ENCODE measurements at places on chromosomes 2 and 18.
A peak's percentile ranks its signal among the peaks of the same experiment; 100 is the strongest.

- DNase-seq, result no peak
These were observed 15.5 kb upstream of the ARL5A start for GRCh38 chr2:151843691-151844061.

GRCh38 chr2:189181706-189182105 lies 2.1 kb upstream of the COL5A2 start:
- DNase-seq, result peak; percentile 45

DNA sequence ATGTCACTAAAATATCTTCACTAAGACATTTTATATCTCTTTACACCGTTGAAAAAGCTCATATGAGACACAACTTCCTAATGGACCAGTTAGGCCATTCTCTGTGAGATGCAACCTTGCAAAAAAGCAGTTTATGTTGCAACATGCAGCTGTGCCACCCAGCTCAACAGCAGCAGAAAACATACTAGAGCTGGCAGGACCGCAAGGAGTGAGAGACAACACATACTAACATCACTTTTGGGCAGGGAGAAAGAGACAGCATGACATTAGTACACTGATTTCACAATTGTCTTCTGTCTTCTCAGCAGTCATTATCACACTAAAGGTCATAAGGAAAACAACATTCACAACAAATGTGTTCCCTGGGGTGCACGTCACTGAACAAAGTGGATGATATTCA lies 122.9 kb downstream of the EPB41L3 start:
- DNase-seq, result no peak

- peak; percentile 35 for DNase-seq
These were observed 266.8 kb downstream of the ALPK2 start for GRCh38 chr18:58362027-58362575.

GRCh38 chr2:208150956-208151355 lies 5.0 kb upstream of the CRYGB start:
- no peak for DNase-seq

DNA sequence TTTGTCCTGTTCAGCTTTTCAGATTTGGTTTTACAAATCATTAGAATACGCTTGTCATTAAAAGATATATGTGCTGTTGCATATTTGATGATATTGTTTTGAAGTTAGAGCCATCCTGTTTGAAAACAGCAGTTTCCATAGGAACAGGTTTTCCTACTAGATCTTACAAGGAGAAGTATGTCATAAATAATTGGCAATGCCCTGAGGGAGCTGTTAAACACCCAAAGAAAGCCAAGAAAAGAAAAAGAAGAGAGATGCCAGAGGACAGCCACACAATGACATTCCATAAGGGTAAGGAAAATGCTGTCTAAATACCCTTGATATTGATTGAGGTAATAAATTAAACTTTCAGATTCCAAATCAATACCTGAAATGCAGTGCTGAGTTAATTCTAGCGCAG lies 392.2 kb upstream of the CRIM1 start:
- DNase-seq, result no peak

- DNase-seq, result peak; percentile 79
These were observed 58.5 kb upstream of the COPS8 start for GRCh38 chr2:237026981-237027711.

- DNase-seq, result no peak
These were observed 127.5 kb upstream of the SLC1A4 start for GRCh38 chr2:64861452-64862397.

DNA sequence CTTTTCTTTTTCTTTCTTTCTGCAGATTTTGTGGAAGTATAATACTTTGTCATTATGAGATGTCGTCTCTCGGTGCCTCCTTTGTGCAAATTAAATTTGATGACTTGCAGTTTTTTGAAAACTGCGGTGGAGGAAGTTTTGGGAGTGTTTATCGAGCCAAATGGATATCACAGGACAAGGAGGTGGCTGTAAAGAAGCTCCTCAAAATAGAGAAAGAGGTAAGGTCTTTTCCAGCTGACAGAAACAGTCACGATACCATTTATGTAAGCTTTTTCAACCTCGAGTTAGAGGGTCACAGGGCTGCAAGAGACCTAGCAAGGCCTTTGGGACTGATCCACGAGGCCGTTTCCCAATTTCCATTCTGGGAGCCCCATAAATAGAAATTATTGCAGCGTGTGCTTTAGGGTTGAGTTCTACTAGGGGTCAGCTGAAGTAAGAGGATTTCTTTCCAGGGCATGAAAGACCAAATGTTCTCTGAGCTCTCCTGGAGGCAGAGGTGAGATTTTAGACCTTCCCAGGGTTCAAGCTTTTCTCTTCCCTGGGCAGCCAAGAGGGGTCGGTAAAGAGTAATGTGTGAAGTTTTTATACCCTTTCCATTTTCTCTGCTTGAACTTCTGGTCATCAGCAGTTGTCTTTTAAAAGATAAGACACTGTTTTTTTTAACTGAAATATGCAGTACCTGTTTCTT lies 15.5 kb downstream of the MAP3K20 start:
- DNase-seq, result no peak

- no peak for DNase-seq
These were observed 955.8 kb upstream of the LRRTM1 start for GRCh38 chr2:81260320-81260719.

DNA sequence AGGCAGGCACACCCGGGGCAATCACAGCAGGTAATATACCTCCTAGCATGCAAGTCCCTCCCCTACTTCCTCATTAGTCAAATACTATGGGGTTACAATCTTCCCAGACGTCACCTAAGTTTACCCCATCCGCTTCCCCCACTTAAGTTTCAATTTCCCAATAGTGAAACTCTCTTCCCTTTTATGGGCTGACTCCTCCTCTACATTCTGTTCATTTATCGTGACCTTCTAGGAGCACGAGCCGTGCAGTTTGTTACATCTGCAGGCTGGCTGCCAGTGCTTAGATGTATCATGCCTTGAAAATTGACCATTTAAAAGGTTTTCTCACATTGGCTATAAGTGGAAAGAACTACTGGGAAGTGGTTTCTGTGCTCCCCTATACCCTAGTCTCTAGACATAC lies 1357.8 kb upstream of the CRIM1 start:
- no peak for DNase-seq

DNA sequence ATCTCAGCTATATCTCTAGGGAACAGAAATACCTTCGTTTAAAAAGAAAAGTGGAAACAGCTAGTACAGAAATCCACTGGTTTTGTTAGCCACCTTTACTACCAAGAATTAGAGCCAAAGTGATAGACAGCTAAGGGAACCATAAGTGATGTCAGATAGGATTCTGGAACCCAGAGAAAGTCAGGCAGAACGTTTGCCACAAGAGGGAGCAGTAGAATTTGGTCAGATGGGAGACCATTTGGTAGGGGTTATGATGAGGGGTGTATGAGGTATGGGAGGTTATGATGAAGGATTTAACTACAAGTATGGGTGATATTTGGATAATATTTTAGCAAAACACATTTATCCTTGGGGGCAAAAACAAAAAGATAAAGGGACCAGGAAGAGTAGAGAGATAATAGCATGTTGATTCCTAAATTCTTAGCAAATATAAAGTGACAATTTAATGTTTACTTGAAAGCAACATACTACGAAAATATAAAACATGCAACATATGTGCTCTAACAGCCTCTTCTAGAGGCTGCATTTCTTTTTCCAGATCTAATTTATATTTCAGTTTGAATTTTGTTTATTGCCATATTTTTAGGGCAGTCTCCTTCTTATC lies 3.3 kb downstream of the SLC8A1 start:
- no peak for DNase-seq

- no peak for DNase-seq
These were observed 71.3 kb upstream of the ACVR2A start for GRCh38 chr2:147773479-147773878.

- no peak for DNase-seq
These were observed 175.2 kb downstream of the LOXHD1 start for GRCh38 chr18:46481847-46482245.

DNA sequence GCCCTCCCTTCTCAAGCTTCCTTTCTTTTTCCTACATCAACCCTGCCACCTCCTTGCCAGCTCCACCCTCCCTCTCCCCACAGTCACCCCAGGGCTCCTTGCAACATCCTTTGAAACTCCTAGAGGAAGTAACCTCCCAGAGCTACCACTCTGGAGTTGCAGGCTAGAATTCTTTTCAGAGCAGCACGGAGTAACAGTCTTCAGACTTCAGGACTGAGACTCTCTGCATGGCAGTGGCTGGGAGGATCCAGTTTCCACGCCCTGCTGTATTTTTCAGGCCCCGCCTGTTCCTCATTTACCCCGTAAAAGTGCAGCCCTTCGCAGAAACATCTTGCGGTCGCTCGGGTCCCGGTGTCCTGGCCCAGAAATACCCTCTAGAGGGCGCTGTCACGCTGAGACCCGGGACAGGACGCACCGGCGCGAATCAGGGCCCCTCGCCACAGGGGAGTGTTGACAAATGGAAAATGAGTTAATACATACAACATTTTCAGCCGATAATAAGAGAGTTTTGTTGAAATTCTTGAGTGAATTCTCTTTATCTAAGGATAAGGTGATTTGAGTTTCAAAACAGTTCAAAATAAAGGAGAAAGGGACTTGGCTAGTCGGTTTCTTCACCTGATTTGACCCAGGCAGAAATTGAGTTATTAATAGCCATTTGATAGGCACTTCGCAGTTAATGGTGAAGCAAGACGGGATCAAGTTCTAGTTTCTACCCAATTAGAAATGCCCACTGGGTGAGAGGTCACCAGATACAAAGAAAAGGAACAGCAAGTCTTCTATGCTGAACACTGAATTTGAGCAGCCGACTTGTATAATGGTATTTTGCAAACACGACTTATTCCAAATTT lies 18.5 kb upstream of the NTSR2 start:
- peak; percentile 64 for DNase-seq

DNA sequence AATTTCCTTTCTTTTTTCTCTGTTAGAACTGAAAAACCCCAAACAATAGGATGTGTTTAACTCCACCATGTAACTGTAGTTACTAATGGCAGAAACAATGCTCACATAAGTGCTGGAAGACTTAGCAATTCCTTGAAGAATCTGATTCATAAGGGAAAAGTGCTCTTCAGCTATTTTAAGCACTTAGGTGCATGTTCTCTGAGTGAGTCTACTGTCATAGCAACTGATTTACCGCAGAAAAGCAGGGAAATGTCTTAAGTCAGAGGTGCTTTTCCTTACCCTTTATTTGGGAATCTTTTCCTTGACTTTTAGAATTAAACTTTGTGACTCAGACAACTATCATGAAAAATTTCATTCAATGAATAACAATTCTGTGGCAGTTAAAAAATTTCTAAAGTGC lies 65.4 kb upstream of the NABP1 start:
- DNase-seq, result no peak

DNA sequence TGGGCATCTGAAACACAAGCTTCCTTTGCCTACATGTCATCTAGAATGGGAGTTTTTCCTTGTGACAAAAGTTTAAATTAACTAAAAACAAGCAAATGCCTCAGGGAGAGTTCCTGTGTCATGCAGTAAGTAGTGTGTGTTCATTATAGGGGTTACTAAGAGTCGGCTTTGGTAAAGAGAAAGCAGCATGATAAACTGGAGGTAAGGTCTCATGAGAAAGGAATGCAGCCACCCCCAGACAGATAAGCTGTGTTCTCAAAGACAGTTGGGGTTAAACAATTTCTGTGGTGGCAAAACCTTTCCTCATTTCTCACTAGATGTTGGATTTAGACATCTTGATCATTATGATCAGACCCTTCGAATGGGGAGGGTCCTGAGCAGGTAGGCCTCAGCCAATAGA lies 129.7 kb downstream of the MAP4K4 start:
- peak; percentile 81 for DNase-seq

DNA sequence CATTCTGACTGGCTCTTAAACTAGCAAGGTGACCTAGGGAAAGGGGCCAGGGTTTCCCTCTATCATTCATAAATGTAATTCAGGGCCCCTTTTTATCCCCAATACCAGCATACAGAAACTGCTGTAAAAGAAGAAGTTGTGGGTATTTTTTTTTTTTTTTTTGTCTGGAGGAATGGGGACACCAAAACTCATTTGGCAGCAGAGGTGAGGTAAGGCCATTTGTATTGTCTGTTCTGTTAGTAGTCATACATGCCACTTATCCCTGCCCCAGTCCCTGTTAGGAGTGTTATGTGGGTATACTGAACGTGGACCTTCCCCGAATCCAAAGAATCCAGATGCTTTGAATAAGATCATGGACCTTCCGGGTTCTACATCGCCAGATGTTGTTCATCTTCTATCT lies 1.7 kb downstream of the SEPTIN2 start:
- DNase-seq, result no peak

GRCh38 chr18:44602380-44602779 lies 78.3 kb upstream of the SETBP1 start:
- no peak for DNase-seq

All from large intestine (tissue), 12 donors.